ENCODE measurements at places on chromosomes 6 and 20. TPM values are rescaled to one million over a fixed set of nuclear protein-coding genes. Genes with fewer than 3 reads are reported as not detected.

C6orf141 gene
- total RNA-seq = 11.2 TPM

WFDC12 gene
- not detected for total RNA-seq

OOEP gene
- total RNA-seq = not detected

TMEM170B gene
- total RNA-seq = 0.82 TPM

TMC2 gene
- not detected for total RNA-seq

SDCBP2 gene
- 345 TPM for total RNA-seq

ARHGAP40 gene
- not detected for total RNA-seq

CTAGE9 gene
- total RNA-seq = not detected

MEP1A gene
- total RNA-seq = 207 TPM

STMND1 gene
- total RNA-seq = 1.8 TPM

CEP43 gene
- 23.8 TPM for total RNA-seq

MDC1 gene
- total RNA-seq = 59.0 TPM

DNAH8 gene
- total RNA-seq = not detected

Measured in colonic mucosa (tissue), 4 donors.